ENCODE measurements at places on chromosomes 7 and 10.
A peak's percentile ranks its signal among the peaks of the same experiment; 100 is the strongest.

GRCh38 chr7:16431646-16432424 lies 10.5 kb upstream of the CRPPA start:
- peak; percentile 18 for DNase-seq

GRCh38 chr7:116999311-116999710 lies 46.0 kb downstream of the ST7 start:
- no peak for DNase-seq

DNA sequence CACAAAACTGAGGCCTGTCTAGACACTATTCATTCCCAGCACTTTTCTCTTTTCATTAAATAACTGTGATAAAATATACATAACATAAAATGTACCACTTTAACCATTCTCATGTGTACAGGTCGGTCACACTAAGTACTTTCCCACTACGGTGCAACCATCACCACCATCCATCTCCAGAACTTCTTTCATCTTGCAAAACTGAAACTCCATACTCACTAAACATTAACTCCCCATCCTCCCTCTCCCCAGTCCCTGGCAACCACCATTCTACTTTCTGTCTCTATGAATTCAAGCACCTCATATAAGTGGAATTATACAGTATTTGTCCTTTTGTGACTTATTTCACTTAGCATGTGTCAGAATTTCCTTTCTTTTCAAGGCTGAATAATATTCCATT lies 53.0 kb downstream of the ARHGAP12 start:
- no peak for DNase-seq

DNA sequence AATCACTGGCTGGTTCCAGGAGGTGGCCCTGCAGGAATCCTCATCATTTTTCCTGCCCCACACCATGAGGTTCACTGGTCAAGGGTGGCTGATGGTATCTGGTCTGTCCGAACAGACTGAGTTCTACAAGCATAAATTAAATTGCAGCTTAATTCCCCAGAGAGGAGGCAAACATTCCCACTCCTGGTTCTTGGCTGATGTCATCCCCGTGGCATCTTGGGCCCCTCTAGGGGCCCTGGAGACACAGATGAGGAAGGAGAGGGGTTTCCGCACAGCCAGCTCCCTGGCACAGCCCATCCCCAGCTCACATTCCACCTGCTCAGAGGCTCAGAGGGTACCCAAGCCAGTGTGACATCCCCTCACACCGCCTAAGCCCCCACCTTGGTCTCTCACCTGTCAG lies 5.3 kb upstream of the KLRG2 start:
- no peak for DNase-seq

- DNase-seq: no peak
Measured at GRCh38 chr10:33566001-33566400, 231.5 kb upstream of the NRP1 start.

GRCh38 chr7:130970696-130971095 lies 236.7 kb upstream of the KLF14 start:
- DNase-seq: no peak

DNA sequence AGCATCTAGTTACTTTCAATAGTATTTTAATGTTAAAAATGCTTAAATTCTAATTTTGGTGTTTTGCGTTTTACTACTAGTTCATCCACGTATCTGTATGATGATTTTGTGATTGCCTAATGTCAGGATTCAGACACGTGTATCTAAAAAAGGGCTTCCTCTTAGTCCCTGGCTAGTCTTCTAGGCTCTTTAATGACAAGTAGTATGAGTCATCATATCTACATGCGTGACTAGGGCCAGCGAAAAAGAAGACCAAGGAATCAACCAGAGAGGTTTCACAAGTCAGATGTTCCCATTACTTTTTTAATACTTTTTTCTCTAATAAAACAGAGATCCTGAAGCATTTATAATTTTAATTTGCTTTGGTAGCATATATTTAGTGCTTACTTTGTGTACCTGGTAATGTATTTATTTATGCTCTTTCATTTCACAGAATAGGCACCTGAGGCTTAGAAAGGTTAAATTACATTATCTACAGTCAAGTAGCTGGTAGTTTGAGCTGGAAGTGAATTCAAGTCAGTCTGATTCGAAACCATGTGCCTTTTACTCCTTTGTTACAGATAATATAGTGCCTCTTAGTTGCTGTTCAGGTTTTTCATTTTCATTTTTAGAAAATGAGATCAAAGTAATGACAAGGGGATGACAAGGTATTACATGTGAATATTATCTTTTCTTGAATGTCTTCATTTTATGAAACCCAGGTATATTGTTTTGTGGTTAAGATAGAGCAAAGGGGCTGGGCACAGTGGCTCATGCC lies 140.3 kb downstream of the FOXP2 start:
- DNase-seq: no peak

DNA sequence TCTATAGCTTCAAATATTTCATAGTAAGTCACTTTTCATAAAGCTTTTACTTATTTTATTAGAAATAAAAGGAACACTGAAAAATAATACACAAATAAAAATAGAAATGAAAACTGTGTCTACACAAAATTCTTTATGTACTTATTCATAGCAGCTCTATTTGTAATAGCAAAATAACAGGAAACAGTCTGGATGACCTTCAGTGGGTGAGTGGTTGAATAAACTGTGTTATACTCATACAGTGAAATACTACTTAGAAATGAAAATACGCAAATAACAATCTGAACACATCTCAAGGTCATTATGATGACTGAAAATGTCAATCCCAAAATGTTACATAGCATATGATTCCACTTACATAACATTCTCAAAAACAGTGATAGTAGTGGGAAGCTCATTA lies 138.7 kb upstream of the PCLO start:
- DNase-seq: no peak

DNA sequence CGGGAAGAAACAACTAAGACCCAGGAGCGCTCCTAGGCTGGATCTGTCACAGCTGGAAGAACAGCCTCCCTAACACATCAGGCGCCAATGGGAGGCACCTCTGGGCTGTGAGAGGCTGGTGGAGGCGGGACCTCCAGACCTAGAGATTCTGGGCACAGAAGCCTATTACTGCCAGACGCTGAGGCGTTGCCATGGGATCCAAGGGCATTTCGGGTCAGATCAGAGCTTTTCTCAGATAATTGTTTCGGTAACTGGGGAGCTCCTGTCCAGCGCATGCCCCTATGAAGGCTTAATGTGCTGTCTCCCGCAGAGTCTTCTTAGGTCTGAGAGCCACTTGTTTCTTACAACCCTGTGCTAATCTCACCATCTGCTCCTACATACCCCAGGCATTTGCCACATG lies 339.2 kb downstream of the ZNF716 start:
- DNase-seq: no peak

GRCh38 chr7:20787660-20788419 lies 1.2 kb upstream of the SP8 start:
- no peak for DNase-seq

GRCh38 chr10:33101392-33101787 lies 143.4 kb upstream of the ITGB1 start:
- DNase-seq: no peak

DNA sequence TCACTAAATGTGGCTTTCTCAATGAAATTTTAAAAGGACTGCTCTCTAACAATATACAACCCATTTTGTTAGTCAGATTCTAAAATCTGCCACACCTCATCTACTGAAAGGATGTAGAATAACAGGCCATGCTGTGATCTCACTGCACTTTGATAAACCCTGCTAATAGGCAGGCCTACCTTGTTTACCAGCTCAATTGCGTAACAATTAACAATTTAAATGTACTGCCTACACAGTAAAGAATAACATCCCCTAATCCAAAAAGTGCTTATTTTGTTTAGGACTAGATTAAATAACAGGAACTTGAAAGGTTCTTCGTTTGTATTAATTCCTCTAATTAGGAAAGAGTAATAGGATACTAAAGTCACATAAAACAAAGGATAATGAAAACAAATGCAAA lies 4.5 kb downstream of the SRI start:
- no peak for DNase-seq

DNA sequence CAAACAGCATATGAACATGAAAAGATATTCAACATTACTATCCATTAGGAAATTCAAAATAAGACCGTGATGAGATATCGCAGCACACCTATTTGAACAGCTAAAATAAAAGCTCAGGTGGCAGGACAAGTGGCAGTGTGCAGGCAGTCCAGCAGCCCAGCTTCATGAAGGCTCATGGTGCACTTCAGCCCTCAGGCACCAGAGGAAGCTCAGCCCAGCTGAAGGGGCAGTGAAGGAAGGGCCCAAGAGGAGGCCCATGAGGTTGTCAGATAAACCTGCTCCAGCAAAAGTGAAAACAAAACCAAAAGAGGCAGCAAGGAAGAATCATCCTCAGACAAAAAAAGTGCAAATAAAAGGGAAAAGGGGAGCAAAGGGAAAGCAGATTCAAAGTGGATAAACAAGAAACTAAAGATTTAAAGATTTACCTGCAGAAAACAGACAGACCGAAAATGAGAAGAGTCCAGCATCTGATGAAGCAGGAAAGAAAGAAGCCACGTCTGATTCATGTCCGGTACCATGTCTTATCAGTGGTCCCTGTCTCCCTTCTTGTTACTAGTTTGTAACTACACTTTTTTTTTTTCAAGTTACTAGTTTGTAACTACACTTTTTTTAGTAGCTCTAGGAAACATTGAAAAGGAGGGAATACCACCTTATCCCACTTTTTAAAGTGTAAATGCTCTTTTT lies 15.0 kb upstream of the FAM24B start:
- no peak for DNase-seq

- no peak for DNase-seq
Measured at GRCh38 chr7:51577390-51577789, 260.8 kb upstream of the COBL start.

DNA sequence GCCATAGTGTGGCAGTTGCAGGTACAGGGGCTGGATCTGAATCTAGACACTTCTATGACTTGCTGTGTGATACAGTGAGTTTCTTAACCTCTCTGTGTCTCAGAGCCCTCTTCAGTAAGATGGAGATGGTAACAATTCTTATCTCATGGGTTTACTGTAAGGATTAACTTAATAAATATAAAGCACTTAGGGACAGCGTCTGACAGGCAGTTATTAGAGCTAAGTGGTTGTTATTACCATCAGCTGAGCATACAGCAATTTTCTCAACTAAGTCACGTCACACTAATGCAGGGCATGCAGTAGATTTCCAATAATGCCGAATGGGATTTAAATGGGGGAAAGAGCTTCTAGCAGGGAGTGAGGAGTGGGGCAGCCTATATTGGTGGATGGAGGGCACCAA lies 162.6 kb downstream of the SH2D4B start:
- no peak for DNase-seq

- no peak for DNase-seq
Measured at GRCh38 chr7:132536654-132537395, 39.4 kb downstream of the PLXNA4 start.

DNA sequence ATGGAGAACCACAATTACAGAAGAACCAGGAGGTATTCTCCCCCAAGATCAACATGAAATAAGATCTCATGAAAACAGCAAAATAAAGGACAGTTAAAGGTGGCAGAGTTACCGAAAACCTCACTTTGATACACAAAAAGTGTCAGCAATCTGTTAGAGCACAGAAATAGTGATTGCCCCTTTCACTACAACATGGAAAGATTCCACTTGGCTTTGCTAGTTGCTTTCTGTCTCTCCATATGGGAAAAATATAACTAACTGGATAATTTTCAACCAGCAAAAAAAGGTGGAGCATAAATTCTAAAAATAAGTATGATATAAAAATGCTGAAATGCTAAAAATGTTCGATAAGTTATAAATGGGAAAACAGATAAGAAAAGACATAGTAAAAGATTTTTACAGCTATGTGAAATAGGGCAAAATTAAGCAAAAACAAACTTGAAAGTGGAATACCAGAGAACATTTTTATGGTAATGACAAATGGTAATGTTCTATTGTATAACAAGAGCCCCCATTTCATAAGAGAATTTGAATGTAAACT lies 90.2 kb downstream of the GPR85 start:
- no peak for DNase-seq

DNA sequence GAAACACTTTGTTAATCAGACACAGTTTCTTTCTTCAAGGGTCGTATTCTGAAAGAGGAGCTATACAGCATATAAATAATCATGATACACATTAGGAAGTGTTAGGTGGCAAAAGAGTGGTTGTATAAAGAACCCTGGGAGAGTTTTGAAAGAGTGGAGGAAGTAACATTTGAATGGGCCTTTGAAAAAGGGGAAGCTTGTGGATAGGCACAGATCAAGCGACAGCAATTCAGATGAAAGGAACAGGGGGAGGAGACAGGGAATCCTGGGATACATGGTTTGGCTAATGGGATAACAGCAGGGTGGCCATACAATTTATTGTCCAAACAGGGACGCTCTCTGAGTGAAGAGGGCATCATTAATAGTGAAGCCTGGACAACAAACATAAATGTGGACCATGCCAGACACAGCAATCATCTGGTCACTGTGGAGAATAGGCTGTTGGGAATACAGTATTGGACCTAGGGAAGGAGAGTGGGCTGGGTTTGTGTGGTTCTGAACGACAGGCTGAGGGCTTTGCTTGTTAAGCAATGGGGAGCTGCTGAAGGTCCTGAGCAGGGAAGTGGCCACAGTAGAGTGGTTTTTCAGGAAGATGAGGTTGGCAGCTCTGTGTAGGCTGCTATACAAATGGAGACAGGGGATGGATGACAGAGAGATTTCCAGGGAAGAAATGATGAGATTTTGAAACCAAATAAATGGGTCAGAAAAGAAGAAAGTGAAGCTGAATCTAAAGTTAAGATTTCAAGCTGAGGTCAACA lies 75.9 kb downstream of the ICA1 start:
- DNase-seq: peak; percentile 13

GRCh38 chr10:113494761-113495160 lies 58.1 kb upstream of the HABP2 start:
- DNase-seq: no peak

DNA sequence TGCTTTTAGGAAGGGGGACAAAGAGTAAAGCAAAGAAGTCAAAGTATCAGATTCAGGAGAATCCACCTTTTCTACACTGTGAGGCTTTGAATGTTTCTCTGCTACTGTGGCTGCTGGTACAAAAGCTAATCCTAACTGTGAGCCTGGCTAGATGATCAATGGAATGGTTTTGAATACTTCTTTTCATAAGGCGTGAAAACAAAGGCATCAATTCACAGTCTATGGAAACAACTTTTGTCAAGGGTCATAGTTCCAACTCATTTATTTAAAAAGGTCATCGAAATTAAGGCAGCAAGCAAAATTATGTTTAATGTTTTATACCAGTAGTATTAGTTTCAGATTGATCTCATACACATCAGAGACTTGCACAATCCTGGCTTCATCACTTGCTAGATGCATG lies 118.1 kb downstream of the CTTNBP2 start:
- no peak for DNase-seq
